ENCODE measurements at places on chromosomes 5 and 9.
A peak's percentile ranks its signal among the peaks of the same experiment; 100 is the strongest.

DNA sequence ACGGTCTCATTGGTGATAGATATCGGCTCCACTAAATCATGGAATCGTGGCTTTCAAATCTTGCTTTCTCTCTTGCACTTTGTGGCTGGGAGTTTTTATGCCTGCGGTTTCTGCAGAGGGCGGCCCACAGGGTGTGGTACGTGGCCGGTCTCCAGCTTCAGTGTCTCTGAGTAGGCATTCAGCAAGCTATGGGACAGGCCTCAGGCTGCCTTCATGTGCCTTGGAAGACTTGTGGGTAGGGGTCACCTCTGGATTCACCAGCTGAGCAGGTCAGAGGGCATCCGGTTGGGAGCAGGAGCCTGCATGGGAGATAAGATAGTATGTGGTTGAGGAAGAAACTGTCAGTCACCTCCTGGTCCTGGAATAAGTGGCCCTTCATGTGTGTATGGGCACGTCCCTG is 47.7 kb downstream of the AMBP start:
- DNase-seq = no peak

GRCh38 chr5:134580001-134580460 is 52.6 kb downstream of the SAR1B start:
- no peak for DNase-seq

DNA sequence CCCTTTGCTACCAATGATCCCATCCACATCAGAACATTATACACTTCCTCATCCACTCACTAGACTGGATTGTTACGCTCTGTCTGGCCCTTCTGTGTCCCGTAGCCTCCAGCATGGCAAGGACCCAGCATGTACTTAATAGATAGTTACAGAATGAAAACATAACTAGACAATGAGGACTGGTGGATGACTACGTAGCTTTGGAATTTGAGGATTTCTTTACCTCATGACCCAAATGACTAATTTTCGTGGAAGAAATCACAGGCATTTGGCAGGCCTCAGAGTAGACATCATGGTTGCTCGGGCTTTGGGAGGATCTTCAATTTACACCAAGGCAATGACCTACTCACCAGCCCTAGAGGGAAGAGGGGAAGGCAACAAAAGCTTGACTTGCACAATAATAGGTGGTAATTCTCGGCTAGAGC is 299.8 kb downstream of the TLE1 start:
- DNase-seq = no peak

- no peak for DNase-seq
These were observed 105.1 kb downstream of the MAST4 start for GRCh38 chr5:66701244-66701643.

GRCh38 chr5:121899346-121899745 is 47.7 kb downstream of the FTMT start:
- no peak for DNase-seq

GRCh38 chr5:166649676-166650075 is 1641.8 kb upstream of the WWC1 start:
- no peak for DNase-seq

GRCh38 chr9:21434202-21435014 is 5.8 kb upstream of the IFNA1 start:
- peak; percentile 18 for DNase-seq

DNA sequence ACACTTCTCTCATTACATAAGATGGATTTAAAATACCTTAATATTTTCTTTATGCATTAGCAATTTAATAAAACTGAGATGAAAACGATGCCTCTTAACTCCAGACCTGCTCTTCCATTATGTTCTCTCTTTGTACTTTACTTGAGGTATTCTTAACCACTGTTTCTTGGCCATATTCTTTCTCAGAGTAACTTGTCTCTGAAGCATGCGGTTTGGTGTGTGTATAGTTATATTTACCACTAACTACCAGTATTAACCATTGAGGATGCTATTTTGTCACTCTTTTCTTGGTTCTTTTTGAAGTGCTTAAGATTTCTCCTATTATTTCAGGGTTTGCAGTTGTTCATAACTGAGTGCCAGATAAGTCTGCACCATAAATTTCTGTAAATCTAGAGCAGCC is 17.9 kb downstream of the TMEM167A start:
- no peak for DNase-seq

- DNase-seq = no peak
These were observed 375.3 kb upstream of the DAB2 start for GRCh38 chr5:39800042-39800601.

DNA sequence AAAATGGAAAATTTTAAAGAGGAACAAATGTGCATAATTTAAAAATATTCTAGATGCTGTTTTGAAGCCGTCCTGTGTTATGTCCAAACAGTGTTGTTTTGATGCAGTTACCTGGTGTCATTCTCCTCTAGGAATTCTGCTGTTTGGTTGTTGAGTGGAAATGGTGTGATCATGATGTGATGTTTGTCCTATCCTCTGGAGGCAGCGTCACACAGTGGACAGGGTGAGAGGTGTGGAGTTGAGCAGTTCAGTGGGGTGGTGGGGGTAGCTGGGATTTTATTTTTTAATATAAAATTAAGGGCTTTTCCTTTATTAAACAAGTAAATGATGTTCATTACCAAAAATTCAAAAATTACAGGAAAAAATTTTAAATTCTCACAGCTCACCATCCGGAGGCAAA is 31.2 kb downstream of the PRDM6 start:
- DNase-seq = no peak

DNA sequence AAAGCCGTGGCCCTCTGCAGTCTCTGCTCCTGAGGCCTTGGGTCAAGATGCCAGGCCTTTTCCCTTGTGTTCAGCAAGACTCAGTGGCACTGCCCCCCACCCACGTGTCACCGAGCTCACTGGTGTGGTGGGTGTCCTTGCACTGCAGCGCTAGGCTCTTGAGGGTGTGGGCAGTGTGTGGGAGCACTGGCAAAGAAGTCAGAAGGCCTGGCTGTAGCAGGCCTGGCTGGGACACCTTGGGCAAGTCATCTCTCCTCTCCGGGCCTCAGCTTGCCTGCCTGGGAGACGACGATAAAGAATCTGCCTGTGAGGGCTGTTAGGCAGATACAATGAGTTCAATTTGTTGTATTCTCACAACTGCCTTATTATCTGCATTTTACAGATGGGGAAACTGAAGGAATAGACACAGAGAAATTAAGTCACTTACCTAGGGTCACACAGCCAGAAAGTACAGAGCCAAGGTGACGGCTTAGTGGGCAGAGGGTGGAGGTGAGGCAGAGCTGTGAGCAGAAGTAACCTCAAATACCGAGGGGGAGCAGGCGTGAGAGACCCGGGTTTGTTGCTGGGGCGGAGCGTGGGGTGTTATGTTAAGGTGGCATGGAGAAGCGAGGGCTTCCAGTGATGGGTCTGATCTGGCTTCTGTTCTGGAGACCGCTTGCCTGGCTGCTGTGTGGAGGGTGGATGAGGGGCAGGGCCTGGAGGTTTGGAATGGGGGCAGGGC is 1.4 kb downstream of the TSPAN17 start:
- DNase-seq = no peak

- no peak for DNase-seq
These were observed 318.4 kb upstream of the SEMA6A start for GRCh38 chr5:116892993-116893392.

DNA sequence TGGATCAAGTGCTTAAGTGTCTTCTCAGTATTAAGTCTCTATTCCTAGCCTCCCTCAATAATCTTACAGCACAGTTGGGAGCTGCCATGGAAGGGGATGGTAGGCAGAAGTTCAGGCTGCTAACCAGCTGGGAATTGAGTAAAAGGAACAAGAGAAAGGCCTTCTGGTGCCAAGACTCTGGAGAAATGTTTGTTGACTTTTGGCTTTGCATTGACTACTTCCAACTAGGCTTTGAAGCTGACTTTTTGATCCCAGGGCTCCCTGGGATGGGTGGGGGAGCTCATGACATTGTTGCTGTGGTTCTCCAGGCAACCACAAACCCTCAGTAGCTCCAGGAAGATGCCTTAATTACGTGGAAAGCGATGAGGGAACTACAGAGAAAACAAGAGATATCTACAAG is 85.2 kb upstream of the HTR4 start:
- no peak for DNase-seq

- DNase-seq = no peak
These were observed 1.3 kb downstream of the SLC25A48 start for GRCh38 chr5:135835766-135836165.

- no peak for DNase-seq
These were observed 161.9 kb upstream of the GAS1 start for GRCh38 chr9:87109231-87109631.

- no peak for DNase-seq
These were observed 366.9 kb upstream of the IRX2 start for GRCh38 chr5:3118340-3118739.

DNA sequence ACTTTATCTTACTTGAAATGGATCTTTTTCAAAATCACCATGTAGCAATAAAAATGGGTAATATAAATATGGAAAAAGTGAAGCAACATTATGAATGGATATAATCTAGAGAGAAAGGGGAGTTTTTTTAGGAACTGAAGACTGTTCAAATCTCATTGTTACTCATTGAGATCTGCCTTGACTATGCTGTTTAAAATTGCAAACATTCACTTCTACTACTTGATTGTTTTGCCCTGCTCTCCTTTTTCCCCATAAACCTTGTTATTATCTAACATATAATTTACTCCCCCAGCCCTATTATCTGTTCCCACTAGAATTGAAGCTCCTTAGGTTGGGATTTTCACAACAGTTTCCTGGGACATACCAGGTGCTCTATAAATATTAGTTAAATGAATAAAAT is 22.0 kb downstream of the PAM start:
- no peak for DNase-seq

- DNase-seq = no peak
These were observed 140.0 kb upstream of the RAI14 start for GRCh38 chr5:34516166-34516565.

- no peak for DNase-seq
These were observed 27.7 kb downstream of the SLC22A5 start for GRCh38 chr5:132397224-132397623.

- no peak for DNase-seq
These were observed 29.1 kb downstream of the TSPAN17 start for GRCh38 chr5:176676361-176676824.

- no peak for DNase-seq
These were observed 3.1 kb downstream of the CYSTM1 start for GRCh38 chr5:140178086-140178410.

DNA sequence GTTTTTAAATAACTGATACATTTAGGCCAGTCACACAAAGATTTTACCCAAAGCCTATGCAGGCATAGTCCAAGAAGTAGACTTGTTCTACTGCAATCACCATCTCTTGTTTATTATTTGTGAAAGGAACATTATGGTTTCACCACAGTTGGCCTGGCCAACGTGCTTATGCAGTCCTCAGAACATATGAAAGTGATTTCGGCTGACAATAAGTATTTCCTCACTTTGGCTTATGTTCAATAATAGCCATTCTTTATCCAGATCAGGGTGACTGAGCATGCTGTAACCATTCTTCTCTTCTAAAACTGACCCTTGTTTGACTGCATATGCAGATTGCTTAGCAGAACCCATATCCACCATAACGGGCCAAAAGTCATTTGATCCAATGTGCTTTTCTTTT is 76.6 kb upstream of the CCDC152 start:
- no peak for DNase-seq

- DNase-seq = no peak
These were observed at the start of gene PRLR for GRCh38 chr5:35230038-35230611. Gene PRLR, minus strand, starts transcription at chr5:35230487. Its CDS starts 140,867 bp downstream, at chr5:35089620.

DNA sequence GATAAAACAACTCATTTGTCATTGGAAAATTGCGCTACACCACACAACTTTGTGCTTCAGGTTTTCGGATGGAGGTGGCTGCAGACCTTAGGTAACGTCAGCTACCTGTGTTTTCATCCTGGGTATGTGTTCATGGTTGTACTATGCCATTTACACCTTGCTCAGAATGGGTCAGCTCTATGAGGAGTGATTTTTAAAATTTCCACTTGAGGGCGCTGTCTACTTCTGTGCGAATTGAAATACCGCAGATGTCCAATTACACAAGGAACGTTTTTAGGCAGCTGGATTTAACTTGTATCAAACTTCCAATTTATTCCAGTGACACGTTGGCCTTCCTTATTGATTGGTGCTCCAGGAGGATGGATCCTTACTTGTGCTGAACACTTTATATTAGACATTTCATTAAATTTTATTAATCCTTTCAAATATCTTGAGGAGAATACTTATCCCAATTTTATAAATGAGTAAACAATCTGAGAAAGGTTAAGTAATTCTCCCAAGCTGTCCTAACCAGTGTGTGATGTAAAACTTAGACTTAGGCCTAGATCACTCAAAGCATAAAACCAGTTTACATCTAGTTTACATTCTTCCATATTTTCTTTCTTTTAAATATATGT is 23.4 kb downstream of the DMRTA1 start:
- DNase-seq = peak; percentile 81

DNA sequence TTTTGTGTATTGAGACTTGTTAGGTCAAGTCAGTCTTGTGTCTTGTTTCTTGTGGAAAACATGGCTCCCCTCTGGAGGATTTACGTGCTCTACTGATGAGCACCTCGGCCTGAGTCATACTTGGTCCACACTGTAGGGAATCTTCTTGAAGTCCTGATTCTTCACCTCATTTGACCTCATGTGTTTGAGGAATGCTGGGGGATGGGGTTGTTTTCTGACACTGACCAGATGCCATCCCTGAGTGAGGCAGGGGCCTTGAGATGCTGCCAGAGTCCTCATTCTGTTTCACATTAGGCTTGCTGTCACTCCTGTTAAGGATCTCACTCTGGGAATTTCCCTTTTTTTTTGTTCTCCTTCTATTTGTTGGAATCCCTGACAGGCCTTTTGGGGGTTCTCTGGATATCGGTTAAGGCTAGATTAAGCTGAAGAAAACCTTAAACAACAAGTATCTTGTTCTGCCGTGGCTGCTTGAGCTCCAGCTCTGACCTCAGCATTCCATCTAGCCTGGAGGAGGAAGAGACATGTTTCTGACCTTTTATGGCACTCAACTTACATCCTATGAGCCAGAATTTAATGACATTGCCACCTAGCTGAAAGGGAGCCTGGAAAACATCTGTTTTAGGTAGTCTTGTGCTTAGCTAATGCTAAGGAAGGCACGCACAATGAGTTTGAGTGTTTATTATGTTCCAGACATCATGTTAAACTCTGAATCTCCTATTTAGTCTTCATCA is 20.6 kb downstream of the TCOF1 start:
- DNase-seq = no peak

- no peak for DNase-seq
These were observed 42.5 kb downstream of the ELAVL2 start for GRCh38 chr9:23783509-23783908.

- DNase-seq = no peak
These were observed 8.6 kb upstream of the PSAT1 start for GRCh38 chr9:78288214-78288892.

GRCh38 chr9:136438548-136439480 is 831 bp downstream of the INPP5E start:
- DNase-seq = peak; percentile 16

GRCh38 chr5:3793162-3793561 is 197.5 kb downstream of the IRX1 start:
- DNase-seq = no peak

- no peak for DNase-seq
These were observed 263.9 kb downstream of the SAXO1 start for GRCh38 chr9:18768951-18769622.

- no peak for DNase-seq
These were observed 13.9 kb downstream of the TGFBI start for GRCh38 chr5:136042665-136043121.

- no peak for DNase-seq
These were observed 5.7 kb upstream of the OLFM1 start for GRCh38 chr9:135081731-135082130.

Measured in NCI-H774 (cell line).